Right lung (tissue), 10 donors: ENCODE measurements at places on chromosomes 4 and X.
A peak's percentile ranks its signal among the peaks of the same experiment; 100 is the strongest.

- DNase-seq = no peak
Observed at GRCh38 chrX:150326541-150327247, 36.4 kb upstream of the MAMLD1 start.

DNA sequence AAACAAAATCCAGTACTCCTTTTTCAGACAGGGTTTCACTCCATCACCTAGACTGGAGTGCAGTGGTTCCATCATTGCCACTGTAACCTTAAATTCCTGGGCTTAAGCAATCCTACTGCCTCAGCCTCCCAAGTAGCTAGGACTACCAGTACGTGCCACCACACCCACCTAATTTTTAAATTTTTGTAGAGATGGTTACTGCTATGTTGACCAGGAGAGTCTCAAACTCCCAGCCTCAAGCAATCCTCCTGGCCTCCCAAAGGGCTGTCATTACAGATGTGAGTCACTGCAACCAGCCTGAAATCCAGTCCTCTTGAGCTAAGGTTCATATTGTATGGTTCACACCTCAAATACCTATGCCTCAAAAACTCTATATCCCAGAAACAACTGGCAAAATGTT, 22.4 kb downstream of the ANKRD17 start:
- DNase-seq = no peak

- no peak for DNase-seq
Observed at GRCh38 chr4:105923497-105924238, 28.4 kb downstream of the NPNT start.

GRCh38 chrX:13468096-13468495, 101.3 kb upstream of the EGFL6 start:
- no peak for DNase-seq

DNA sequence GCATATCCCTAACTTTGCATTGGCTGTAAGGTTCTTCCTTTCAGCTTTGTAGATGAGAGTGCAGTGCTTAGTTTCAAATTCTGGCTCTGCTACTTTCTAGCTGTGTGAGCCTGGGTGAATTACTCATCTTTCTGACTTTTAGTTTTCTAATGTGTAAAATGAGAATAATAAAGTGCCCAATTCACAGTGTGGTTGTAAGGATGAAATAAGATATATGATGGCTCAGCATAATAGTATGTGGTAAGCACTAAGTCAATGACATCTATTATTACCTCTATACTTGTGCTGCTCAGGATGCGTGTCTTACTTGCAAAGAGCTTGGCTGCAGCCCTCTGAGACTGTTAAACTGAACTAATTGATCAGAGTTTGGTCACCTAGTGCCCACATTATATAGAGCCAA, 30.6 kb upstream of the ETNPPL start:
- no peak for DNase-seq

- DNase-seq = no peak
Observed at GRCh38 chrX:154096140-154097002, 1.1 kb downstream of the MECP2 start.

DNA sequence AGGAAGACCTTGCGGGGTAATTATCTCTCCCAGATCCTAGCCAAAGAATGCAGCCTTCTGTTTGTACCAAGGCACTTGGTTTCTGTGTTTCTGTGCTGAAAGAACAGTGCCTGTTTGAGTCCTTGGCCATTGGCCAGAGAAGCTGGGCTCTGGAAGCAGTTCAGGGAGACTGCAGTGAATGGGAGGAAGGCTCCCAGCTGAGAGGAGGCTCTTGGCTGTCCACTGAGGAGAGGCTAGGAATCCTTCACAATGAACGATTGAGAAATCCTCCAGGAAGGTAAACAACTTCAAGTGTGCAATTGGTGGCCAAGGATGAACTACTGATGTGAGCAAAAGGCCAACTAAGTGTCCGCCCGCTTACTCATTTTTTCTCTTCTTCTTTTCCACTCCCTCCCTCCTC, 61.3 kb downstream of the HS3ST1 start:
- peak; percentile 63 for DNase-seq

DNA sequence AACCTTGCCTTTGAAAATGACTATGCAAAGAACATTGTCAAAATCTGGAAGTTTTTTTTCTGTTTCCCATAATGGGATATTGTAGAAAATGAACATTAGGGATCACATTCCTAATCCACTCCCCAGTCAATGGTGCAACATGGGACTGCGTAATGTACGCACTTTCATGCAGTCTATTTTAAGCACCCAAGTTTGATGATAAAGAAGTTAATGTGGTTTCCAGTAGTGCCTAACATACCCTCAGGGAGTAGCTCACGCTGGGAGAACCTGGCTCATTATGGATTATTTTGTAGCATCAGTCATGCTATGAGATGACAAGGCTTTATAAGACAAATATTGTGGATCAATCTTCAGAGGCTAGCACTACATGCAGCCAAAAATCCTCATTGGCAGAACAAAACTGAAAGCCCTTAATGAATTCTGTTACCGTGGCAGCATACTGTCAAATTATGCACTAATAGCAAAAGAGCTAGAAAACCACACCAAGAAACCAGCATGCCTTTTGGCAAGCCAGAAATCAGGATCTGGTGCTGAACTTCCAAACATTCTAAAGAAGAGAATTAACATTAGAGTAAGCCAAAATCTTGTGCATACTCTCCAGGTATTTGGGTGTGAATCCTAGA, 1392.8 kb upstream of the TENM3 start:
- DNase-seq = no peak

GRCh38 chr4:54439831-54440243, 210.7 kb downstream of the PDGFRA start:
- DNase-seq = peak; percentile 10

- no peak for DNase-seq
Observed at GRCh38 chr4:156420623-156421022, 467.0 kb upstream of the CTSO start.

- no peak for DNase-seq
Observed at GRCh38 chr4:54707406-54707805, 49.6 kb downstream of the KIT start.

- DNase-seq = no peak
Observed at GRCh38 chr4:80237992-80238391, 28.5 kb upstream of the FGF5 start.

- DNase-seq = no peak
Observed at GRCh38 chr4:168699224-168699878, 202.5 kb downstream of the PALLD start.

GRCh38 chrX:150542846-150543229, 25.6 kb upstream of the MTM1 start:
- DNase-seq = no peak

GRCh38 chrX:149275836-149276235, 229.3 kb downstream of the IDS start:
- DNase-seq = no peak

DNA sequence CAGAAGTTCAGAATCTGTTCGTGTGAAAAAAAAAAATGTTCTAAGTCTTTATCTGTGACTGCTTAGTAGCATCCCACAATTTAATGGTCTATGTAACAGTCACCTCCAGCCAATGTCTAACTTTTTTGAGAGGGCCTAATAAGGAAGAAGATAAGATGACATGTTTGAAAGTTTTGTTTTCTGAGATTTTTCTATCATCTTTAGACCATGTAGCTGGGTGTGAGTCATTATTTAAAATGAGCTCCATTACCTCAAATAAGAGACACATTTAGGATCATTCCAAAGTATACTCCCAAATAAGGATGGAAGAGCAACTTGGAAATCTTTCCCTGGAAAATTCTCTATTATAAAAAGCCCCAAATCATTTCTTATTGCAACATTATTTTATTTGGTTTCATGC, 28.2 kb upstream of the MCF2 start:
- no peak for DNase-seq

- no peak for DNase-seq
Observed at GRCh38 chr4:42570221-42570620, 86.7 kb downstream of the ATP8A1 start.

GRCh38 chrX:125681507-125681906, 361.8 kb downstream of the TEX13C start:
- no peak for DNase-seq
